Upper lobe of right lung (tissue), 1 donor: ENCODE measurements at places on chromosomes 6 and 20. TPM values are rescaled to one million over a fixed set of nuclear protein-coding genes. Genes with fewer than 3 reads are reported as not detected.

Gene BTNL2
- not detected for total RNA-seq

Gene SLC17A3
- total RNA-seq = not detected

Gene SLC52A3
- 3.6 TPM for total RNA-seq

DNA sequence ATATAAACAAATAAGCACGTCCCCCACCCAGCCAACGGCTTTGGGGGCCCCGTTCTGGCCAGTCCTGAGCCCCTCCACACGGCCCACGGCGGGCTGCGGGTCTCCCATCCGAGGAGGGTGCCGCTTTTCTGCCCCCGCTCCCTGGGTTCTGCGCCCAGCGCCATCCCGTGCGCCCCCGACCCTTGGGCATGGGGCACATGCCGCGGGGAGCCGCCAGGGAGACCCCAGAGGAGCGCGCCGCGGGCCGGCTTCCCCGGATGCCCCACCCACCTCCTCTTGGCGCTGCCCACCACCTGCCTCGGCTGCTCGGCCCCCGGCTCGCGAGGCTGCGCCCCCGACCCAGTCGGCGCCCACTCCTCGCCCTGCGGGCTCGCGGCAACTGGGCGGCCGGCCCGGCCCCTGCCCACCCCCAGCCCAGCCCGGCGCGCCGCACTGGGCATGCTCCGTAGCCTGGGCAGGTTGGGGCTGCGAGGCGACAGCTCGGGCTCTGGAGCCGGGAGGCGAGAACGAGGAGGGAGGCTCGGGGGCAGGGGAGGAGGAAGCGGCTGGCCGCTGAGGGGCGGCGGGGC, 570 bp upstream of the PLCB4 start:
- peak; percentile 64 for DNase-seq

GRCh38 chr6:83310046-83310445, 116.9 kb downstream of the RWDD2A start:
- DNase-seq = no peak
